ENCODE measurements at places on chromosomes 4 and X.

DNA sequence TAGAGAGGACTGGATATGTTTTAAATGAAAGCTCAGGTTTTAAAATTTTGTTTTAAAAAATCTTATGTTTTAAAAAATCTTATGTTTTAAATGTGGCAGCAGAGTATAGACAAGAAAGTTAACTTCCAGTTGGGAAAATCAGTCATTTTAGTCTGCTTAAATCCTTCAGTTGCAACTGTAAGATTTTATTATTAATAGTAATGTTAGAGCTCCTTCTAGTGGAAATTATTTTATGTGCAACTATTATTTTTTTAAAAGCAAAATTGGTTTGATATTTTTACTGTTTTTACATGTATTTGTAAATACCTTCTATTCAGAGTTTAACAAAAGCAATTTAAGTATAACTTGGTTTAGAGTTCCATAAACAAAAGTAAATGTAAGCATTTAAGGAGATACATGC, 8.5 kb upstream of the NUDT6 start:
- DNase-seq, result no peak

DNA sequence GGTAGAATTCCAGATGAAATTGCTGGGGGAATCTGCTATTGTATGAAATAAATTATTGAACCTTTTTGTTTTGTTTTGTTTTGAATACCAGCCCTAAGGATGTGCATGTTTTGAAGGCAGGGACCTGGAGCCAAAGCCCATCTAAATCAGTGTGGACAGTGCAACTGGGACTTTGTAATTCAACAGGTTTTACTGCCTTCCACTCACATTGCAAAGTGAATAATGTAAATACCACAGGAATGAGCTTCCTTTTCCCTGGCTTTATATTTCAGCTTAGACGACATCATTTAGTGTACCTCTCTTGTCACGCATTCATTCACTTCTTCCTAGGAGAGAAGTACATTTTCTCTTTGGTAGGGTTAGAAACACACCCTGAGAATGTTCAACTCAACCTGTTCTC, 795.0 kb downstream of the CENPC start:
- no peak for DNase-seq

GRCh38 chrX:8679550-8679949, 52.4 kb downstream of the ANOS1 start:
- DNase-seq, result no peak

DNA sequence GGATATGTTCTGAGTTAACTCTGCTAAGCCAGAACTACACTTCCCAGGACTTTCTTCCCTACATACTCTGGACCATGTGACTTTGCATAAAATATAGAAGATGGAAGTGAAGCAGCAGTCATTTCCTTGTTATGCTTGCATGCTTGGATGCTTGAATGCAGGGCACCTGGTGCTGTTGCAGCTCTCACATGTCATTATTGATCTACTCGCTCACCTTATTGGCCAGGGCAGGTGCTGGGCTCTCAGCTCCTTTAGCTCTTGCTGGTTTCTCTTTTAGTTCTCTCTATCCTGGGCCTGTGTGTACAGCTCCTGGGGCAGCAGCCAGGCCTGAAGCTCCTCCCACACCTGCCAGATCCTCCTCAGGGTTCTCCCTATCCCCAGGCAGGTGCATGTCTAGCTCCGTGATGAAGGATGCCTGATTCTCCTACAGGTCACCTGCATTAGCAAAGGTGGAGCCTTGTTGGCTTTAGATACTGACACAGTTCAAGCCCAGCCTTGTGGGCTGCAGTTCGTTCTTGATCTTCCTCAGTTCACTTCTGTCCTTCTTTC, 53.3 kb downstream of the MED28 start:
- DNase-seq, result no peak

Measured in retina (tissue), 1 donor.